ENCODE measurements at places on chromosomes 16 and 17.

- no peak for DNase-seq
Measured at GRCh38 chr17:72069586-72070202, 51.1 kb upstream of the SOX9 start.

DNA sequence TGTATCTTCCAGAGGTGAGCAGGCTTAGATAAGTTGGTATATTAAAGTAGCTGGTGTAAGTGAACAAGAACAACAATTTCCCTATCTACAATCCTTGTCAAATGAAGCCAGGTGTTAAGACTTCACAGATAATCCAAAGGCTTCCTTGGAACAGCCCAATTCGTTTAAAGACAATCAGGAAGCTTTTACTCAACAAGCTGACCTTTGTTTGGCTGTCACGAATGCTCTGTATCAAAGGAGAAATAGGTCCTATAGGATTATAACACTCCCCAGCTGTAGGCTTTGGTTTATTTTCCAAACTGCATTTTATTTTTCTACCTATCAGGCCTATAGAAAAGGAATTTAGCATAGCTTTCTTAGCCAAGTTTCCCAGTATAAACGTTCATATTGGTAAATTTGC, 766.5 kb upstream of the GOT2 start:
- no peak for DNase-seq

- DNase-seq, result peak; percentile 76
Measured at GRCh38 chr17:78818932-78819331, 21.7 kb downstream of the USP36 start.

DNA sequence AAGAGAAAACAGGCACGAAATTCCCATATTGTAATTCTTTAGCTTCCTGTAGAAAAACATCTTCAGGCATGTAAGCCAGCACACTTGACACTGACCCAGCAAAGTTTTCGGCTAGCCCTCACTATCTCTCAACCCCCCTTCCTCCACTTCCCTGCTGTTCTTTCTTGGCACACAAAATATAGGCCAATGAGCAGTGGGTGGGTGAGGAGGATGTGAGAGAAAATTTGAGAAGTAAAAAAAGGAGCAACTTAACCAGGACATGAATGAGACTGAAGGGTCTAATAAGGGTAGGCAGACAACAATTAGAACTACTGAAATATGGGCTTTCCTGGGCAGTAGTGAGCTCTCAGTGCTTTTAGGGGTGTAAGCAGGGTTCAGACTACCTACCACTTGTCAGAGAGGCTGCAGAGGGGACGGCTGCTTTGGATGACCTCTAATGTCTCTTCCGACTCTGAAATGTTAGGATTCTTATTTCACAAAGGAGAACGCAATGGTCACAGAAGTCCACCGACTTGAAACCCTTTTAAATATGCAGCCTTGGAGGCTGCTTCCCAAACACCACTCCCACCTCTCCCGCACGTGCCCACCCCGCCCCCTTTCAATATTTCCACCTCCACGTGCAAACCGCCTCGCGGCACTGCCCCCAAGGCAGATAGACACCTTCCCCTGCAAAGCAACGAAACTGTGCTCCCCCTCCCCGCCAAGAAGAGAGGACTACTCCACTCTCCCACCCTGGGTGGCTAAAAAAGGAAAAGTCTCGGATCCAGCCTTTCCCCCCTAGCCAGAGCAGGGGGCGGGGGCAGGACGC, 889 bp downstream of the MBTD1 start:
- peak; percentile 58 for DNase-seq

DNA sequence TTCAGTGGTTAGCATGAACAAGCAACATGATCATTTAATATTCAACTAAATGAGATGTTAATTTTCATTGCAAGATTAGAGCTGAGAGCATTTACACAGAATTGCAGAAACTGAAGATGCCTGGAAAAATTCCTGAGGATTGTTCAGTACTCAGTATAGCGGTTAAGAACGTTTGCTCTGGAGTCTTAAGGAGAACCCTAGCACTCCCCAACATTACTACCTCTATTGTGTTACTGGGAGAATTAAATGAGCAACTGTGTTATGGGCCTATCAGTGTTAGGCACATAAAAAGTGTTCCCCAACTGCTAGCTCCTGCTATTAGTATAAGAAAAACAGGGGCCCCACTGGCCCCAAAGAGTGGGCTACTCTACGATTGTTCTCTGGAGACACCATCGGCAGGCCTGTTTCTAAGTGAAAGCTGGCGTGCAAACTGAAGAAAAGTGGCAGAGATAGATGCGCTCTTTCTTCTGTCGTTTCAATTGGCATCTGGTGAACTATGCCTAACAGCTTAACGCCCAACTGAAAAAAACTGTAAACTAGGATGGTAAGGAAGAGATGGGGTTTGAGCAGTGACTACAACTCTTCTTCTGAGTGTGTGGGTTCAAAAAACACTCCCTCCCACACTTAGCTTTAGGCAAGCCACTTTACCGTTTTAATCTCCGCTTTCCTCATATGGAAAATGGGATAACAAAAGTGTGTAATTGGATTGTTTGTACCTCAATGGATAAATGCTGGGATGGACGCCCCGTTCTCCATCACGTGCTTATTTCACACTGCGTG, 1.3 kb downstream of the CDR2 start:
- DNase-seq, result peak; percentile 22

DNA sequence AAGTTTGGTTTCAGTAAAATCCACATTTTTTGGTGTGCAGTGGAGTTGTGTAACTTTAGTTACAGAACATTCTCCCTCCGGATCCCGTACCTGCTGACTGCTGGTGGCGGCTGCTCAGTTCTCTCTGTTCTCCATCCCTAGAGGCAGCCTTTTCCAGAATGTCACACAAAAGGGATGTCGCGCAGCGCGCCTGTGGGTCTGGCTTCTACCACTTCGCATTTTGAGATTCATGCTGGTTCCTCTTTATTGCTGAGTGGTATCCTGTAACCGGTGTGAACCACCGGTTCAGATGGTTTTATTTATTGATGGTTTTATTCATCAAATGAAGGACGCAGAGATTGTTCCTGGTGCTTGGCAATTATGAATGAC, 981 bp upstream of the CEP131 start:
- DNase-seq, result peak; percentile 47

GRCh38 chr16:69311533-69312387, 610 bp downstream of the VPS4A start:
- peak; percentile 50 for DNase-seq

DNA sequence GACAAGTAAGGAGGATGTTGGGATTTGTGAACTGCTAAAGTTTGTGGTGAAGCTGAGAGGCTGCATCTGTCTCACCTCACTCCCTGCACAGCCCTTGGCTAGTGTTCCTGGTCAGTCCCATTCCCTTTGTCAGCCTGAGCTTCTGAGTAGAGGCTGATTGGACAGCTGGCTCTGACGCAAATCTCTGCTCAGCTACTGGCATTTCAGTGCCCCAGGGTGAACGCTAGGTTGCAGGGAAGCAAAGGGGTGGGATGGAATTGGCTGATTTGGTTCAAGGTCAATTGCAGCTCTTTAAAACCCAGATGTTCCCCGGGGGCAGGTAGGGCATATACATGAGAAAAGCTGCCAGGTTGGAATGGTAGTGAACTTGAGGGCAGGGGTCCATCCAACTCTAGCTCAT, 23.1 kb upstream of the CNOT1 start:
- no peak for DNase-seq

DNA sequence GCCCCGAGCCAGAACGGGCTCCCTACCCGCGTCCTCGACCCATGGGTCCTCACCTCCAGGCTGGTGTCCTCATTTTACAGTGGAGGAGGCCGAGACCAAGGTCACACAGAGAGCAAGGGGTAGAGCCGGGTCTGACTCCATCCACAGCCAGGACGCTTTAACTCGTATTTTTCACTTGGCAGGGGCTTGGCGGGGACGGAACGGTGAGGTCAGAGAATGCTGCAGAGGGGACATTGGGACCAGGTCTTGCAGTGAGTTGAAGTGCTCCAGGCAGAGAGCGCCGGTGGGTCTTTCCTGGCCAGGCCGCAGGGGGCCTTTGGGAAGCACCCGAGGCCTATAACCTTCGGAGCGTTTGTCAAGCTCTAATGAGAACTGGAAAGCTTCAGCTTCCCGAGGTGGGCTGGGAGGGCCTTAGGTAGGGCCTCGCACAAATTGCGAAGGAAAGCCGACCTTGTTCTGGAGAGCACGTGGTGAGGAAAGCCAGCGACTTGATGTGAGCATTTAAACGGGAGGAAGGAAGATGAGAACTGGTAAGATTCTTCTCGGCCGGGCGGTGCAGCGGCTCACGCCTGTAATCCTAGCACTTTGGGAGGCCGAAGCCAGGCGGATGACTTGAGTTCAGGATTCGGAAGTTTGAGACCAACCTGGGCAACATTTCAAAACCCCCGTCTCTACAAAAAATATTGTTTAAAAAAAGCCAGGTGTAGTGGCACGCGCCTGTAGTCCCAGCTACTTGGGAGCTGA, 908 bp upstream of the CLUH start:
- no peak for DNase-seq

GRCh38 chr17:27579304-27579703, 51.7 kb upstream of the LGALS9 start:
- no peak for DNase-seq

GRCh38 chr16:389352-389751, 7.6 kb upstream of the PGAP6 start:
- no peak for DNase-seq

- no peak for DNase-seq
Measured at GRCh38 chr16:86642087-86642486, 63.7 kb downstream of the FOXL1 start.

GRCh38 chr16:85314512-85314971, 202.3 kb upstream of the CIBAR2 start:
- DNase-seq, result no peak

DNA sequence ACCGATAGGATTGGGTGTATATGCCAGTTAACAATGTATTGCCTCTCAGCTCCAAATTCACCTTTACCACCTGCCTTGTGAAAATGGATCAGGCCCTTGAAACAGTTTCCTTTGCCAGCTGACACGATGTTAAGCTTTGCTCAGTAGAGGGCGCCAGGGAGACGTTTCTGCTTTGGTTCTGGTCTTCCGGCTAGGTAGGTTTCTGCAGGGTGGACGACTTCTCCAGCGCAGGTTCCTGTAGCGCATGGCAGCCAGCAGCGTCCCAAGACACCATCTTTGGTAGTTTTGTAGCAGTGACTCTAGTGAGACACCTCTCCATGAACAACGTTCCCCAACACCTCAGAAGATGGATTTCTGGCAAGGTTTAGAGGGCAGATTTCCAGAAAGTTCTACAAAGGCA, 24.0 kb downstream of the SYCE1L start:
- DNase-seq, result peak; percentile 65

DNA sequence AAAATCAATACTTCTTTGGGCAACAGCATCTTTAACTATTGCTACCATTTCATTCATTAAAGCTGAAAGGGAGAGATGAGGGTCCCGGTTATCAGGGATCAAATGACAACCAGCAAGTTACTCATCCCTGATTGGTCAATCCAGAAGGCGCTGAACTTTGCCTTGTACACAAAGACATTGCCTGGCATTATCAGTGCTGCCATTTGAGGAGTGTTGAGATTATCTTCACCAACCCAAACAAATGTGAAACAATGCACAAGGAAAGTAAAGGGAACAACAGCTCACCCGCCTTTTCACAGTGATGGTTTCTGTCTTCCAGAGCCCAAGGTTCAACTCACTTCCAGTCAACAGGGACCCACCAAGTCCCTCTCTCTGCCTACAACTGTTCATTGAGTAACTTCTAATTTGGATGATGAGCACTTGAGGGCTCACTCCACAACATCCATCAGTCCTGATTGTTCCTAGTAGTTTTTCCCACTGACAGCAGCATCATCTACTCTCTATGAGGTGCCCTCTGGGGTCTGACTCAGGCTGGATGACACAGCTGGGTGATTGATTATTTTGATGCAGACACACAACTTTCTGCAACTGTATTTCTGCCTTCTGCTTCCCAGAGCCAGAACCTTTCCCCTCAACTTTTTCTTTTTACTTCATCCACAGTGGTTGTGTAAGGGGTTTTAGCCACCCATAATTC, 32.0 kb downstream of the LYRM9 start:
- no peak for DNase-seq

- no peak for DNase-seq
Measured at GRCh38 chr16:88356124-88356726, 26.5 kb upstream of the ZNF469 start.

DNA sequence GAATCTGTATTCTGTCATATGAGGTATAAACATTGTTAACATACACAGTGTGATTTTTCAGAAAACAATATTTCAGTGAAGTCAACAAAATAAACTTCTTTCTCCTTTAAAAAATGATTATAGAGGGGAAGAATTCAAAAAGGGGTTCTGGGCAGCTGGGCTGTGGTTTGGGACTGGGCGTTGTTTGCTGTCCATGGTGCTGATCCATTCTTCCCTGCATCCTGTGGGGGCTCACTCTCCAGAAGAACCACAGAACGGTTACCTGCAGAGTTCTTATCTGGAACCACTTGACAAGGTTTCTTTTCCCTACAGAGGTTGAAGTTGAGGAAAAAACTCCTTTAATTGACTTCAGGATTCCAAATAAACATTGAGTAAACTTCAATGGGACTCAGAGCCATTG, 1091.0 kb downstream of the CDH8 start:
- DNase-seq, result peak; percentile 33

GRCh38 chr17:14297161-14297851, 3.6 kb upstream of the HS3ST3B1 start:
- peak; percentile 11 for DNase-seq

GRCh38 chr16:10584981-10585438, 4.6 kb upstream of the EMP2 start:
- no peak for DNase-seq

- no peak for DNase-seq
Measured at GRCh38 chr17:49616601-49617131, 41.0 kb downstream of the NXPH3 start.

DNA sequence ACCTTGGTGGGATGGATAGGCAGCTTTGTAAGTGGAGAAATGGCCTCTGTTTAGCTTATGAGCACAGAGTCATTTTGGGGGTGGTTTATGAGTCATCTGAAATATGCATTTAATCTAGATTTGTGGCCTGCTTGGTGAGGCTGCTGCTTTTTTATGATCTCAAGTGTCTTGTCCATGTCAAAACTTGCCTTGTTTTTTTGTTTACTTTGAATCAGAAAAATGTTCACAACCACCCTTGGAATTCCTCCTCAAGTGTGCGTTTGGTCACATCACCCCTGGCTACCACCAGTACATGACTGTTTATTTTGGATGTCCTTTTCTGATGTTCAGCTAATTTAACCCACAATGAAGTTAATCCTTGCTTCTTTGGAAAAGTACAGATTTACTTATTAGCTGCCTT, 64.6 kb downstream of the FTO start:
- peak; percentile 59 for DNase-seq

GRCh38 chr16:85645021-85645589, 32.0 kb downstream of the GSE1 start:
- DNase-seq, result peak; percentile 72

Data from hematopoietic multipotent progenitor cell treated with erythropoietin and hydrocortisone succinate and interleukin-3 and kit ligand, for 6 days (in vitro differentiated cells).